ENCODE measurements at places on chromosomes 12 and 14.

- peak; percentile 36 for DNase-seq
Measured at GRCh38 chr12:90618586-90618985, 336.4 kb downstream of the CCER1 start.

- DNase-seq = no peak
Measured at GRCh38 chr12:29200586-29200985, 51.5 kb downstream of the FAR2 start.

GRCh38 chr12:11686120-11686519, 36.6 kb downstream of the ETV6 start:
- DNase-seq = no peak

DNA sequence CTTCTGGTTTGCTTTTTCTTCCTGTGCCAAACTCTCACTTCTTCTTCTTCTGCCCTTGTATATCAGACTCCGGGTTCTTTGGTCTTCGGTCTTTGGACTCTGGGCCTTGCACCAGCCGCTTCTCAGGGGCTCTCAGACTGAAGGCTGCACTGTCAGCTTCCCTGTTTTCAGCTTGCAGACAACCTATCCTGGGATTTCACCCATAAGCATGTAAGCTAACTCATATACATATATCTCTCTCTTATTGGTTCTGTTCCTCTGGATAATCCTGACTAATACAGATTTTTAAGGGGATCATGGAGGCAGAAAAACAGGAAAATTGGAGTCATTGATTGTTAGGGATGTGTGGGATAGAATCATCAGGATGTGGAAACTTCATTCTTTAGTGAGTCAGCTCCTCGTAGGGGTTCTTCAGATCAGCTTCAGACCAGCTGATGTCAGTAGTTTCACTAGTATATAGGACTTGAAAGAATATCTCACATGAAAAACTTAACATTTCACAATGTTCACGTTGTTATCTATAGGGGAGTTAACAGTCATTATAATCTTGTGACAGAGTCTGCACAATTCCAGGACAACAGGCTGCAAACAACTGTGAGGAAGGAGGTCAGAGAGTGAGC, 102.9 kb downstream of the RASSF9 start:
- DNase-seq = peak; percentile 8

GRCh38 chr12:13060581-13060980, 16.4 kb downstream of the FAM234B start:
- no peak for DNase-seq

DNA sequence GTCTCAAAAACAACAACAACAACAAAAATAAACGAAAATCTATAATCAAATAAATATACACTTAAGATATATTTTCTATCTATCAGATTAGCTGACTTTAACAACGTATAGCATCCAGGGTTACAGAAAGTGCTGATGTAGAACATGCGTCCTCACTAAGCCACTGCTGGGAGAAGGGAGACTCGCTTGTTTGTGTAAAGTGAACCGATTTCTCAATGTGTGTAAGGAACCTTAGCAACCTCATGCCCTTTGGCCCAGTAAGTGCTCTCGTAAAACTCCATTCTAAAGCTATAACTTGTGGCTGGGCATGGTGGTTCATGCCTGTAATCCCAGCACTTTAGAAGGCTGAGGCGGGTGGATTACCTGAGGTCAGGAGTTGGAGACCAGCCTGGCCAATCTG, 23.8 kb downstream of the NFKBIA start:
- DNase-seq = no peak

Data from AG10803 (cell line).